ENCODE measurements at places on chromosomes 4 and X. TPM values are rescaled to one million over a fixed set of nuclear protein-coding genes. Genes with fewer than 3 reads are reported as not detected.

- DNase-seq: no peak
Measured at GRCh38 chr4:19406789-19407188, 844.9 kb upstream of the SLIT2 start.

GRCh38 chrX:115900425-115900824 lies 270.1 kb upstream of the AGTR2 start:
- no peak for DNase-seq

Gene ARX
- total RNA-seq: 0.40 TPM

GRCh38 chrX:110341189-110342035 lies 17.2 kb upstream of the RTL9 start:
- no peak for DNase-seq

- no peak for DNase-seq
Measured at GRCh38 chr4:138567696-138568095, 325.5 kb upstream of the SLC7A11 start.

- DNase-seq: no peak
Measured at GRCh38 chrX:155022585-155022984, at the start of gene F8. Gene F8, minus strand, starts transcription at chrX:155022723. Its CDS starts 171 bp downstream, at chrX:155022552.

Gene LDB2
- 10.7 TPM for total RNA-seq

Gene EGFL6
- total RNA-seq: not detected

GRCh38 chr4:107376293-107376692 lies 340.2 kb upstream of the DKK2 start:
- no peak for DNase-seq

GRCh38 chrX:786441-786881 lies 155.9 kb downstream of the SHOX start:
- no peak for DNase-seq

DNA sequence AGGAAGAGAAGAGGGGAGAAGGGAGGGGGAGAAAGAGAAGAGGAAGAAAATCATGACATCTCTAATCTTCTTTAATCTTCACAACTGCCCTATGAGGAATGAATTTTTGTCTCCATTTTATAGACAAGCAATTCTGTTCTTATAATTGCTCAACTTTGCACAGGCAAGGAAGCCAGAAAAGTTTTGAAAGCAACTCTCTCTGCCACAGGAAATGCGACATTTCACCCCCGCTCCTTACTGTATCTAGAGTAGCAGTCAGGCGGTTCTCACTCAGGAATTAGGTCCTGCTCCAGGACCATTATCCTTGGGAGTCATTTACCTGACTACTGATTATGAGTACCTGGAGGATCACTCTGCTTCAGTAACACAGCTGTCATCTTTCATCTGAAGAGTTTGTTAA lies 69.2 kb upstream of the FAM9A start:
- no peak for DNase-seq

DNA sequence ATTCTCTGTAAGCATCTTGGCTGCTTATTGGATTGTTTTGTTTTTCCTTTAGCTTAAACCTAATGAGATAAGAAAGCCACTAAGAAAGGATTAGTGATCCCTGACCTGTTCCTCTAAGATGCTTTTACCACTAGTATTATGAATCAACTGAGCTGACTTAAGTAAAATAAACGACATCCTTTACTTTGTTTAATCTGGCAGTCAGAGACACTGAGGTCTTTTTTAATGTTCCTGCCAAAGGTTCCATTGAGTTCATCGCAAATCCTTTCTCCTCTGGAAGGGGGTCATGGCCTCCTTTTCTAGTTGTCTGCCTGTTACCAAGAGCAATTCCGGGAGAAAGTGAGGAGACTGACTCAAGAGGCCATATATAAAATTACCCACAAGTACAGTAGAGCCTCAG lies 1038.3 kb upstream of the SLIT2 start:
- DNase-seq: no peak

DNA sequence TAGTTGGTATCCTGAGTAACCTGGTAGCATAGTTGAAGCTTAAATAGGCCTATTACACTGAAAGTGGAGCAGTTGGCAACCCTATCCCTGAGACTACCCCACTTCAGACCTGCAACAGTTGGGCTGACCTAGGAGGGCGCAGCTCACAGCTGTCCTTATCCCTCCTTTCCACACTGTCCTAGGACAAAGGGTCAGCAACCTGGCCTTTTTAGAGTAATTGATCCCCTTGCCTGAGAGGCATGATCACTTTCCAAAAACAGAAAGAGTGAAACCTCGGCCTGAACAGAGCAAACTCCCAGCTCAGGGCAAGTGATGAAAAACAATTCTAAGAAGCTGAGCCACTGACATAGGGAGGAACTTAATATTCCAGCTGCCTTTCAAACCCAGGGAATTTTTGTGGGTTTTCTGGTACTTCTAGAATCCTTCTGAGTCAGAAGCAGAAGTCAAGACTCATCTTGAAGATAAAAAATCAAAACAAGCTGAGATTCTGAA lies 94.9 kb upstream of the MYOZ2 start:
- no peak for DNase-seq

Gene GPC3
- total RNA-seq: 7.2 TPM

DNA sequence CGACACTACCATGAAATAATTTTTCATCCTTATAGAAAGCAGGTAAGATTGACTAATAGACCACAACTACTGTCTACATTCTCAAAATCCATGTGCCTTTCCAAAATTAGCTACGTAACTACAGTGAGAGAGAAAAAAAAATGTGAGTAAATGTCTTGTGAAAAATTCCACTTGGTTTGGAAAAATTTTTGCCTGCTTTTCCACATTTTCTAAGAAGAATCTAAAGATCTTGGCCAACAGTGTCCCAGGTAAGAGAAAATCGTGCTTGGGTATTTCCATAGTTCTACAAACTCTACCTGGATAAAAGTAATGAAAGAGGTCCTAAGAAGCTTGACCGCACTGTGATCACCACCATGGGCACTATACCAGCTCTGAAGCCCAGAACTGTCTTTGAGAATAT lies 1.4 kb upstream of the CLCN3 start:
- DNase-seq: no peak

DNA sequence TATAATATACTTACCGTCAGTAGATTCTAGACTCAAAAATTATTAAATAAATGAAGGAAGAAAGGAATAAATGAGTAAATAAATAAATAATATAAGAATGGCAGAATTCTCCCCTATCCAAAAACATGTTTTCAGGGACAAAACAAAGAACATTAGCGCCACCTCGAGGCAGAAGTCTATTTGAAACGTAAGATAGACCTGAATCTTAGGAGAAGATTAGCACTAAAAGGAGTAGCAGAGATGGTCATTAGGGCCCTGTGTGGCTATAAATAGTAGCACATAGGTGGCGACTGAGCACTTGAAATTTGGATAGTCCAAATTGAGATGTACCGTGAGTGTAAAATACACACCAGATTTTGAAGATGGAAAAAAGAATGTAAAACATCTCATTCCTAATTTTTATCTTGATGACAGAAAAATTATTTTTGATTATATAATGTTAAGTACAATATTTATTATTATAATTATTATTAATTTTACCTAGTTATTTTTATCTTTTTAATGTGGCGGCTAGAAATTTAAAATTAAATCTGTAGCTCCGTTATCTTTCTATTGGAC lies 24.3 kb upstream of the SRD5A3 start:
- DNase-seq: peak; percentile 79

DNA sequence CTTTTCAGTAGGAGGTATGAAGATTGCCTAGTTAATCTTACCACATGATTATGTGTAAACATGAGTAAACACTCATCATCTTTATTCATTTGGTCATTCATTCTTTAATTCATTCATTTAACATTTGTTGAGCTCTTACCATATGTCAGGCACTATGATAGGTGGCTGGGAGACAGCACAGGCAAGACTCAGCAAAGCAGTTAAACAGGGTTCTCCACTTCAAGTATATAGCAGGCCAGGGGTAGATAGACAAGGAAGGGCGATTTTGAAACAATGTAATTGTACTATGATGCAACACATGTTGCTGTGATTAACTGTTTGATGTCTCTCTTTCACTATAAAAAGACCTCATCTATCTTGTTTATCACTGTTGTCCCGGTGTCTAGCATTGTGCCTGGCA lies 84.3 kb upstream of the GPR101 start:
- no peak for DNase-seq

Gene ENOPH1
- 13.1 TPM for total RNA-seq

GRCh38 chr4:605702-606425 lies 19.5 kb upstream of the PDE6B start:
- DNase-seq: no peak

Gene HERC5
- total RNA-seq: 12.4 TPM

Gene GPC4
- total RNA-seq: 9.5 TPM

Gene JCHAIN
- 77.5 TPM for total RNA-seq
